ENCODE measurements at places on chromosomes 4 and X. TPM values are rescaled to one million over a fixed set of nuclear protein-coding genes. Genes with fewer than 3 reads are reported as not detected.

- DNase-seq = no peak
- peak overlapping the region; percentile 47 for H3K4me3 ChIP-seq
- peaks cover 23% of the 10 kb centered on the region for H3K4me1 ChIP-seq
- peak overlapping the region; percentile 68 for H3K27ac ChIP-seq
- H3K27me3 ChIP-seq = peaks cover 54% of the 10 kb centered on the region
Measured at GRCh38 chr4:30718641-30719453, 1.3 kb upstream of the PCDH7 start.

Gene AR
- total RNA-seq = not detected

Gene FGF5
- not detected for total RNA-seq

GRCh38 chrX:24133312-24133711 is 16.2 kb upstream of the ZFX start:
- H3K4me3 ChIP-seq = no peak overlapping the region
- H3K4me1 ChIP-seq = peaks cover 3% of the 10 kb centered on the region
- DNase-seq = no peak
- H3K27me3 ChIP-seq = no peaks in the 10 kb centered on the region

Gene KDR
- total RNA-seq = not detected

Gene TLR8
- not detected for total RNA-seq

Data from activated CD4-positive, alpha-beta T cell treated with anti-CD3 and anti-CD28 coated beads, Interleukin-2, amount 10 ng/mL, durations not matched to agents 7 days and 5 days (primary cell).